CD4-positive, alpha-beta T cell treated with Interferon alpha-2 for 1 hour (primary cell): ENCODE measurements at places on chromosomes 7 and 10.

DNA sequence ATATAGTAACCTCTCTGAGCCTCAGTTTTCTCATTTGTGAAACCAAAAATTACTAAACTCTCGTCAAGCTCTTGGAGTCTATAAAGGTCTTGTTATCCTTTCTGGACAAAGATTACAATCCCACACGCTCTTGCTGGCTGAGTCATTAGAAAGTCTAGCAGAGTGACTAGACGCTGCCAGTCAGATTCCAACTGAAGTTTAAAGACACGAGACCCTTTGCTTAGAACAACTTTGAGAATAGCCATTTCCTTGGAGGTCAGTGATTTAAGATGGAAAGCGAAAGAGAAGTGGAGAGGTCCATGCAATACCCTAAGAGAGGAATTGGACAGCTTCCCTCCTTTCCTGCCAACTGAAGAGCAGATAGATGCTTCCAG is 119.5 kb downstream of the APBB1IP start:
- DNase-seq, result no peak

- no peak for DNase-seq
Observed at GRCh38 chr7:85627791-85628586, 441.1 kb upstream of the SEMA3D start.

GRCh38 chr10:7484456-7485243 is 73.8 kb upstream of the SFMBT2 start:
- DNase-seq, result peak; percentile 67

- DNase-seq, result no peak
Observed at GRCh38 chr7:103793614-103794013, 195.8 kb downstream of the RELN start.

- DNase-seq, result no peak
Observed at GRCh38 chr7:77662869-77663268, 33.4 kb upstream of the RSBN1L start.

- no peak for DNase-seq
Observed at GRCh38 chr7:1539181-1539881, 8.8 kb downstream of the MAFK start.

DNA sequence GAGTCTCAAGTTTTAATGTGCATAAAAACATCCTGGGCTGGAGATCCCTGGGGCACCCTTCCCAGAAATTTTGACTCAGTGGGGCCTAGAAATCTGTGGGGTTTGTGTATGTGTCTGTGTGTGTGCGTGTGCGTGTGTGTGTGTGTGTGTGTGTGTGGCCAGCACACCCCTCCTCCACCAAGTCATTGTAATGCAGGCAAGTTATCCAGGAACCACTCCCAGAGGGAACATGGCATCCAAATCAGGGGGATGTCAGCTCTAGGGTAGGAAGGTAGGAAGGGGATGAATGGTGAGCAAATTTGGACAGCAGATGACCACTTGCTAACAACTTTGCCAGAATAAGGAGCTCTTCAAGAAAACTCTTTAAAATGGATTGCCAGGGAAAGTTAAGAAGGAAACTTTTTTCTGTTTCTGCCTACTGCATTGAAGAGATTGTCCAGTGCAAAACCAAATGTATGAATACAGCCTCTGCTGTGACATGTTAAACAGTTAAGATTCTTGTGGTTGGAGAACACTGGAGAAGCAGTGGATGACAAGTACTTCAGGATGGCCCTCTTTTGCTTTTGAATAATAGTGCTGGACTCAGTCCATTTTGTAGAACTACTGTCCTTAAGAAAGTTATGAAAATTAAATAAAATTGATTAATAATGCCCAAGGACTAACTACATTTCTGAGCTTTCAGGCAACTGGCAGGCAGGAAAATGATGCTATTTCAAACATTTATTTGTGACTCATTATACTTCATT is 12.3 kb downstream of the STAMBPL1 start:
- no peak for DNase-seq

DNA sequence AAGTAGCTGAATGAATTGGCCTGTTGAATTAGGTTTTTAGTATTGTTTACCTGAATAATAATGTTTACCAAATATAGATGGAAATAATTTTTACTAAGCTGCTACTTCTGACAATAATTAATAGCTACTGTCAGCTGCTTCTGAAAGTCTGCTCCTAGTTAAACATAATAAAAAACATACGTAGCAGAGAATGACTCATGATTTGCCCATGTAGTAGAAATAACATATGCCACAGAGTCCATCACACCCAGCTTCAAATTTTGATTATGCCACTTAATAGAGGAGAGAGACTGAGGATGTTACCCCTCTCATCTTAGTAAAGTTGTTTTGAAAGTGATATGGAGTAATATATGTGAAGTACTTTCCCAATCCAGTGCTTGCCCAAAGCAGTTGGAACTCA is 57.6 kb upstream of the MDFIC start:
- no peak for DNase-seq

DNA sequence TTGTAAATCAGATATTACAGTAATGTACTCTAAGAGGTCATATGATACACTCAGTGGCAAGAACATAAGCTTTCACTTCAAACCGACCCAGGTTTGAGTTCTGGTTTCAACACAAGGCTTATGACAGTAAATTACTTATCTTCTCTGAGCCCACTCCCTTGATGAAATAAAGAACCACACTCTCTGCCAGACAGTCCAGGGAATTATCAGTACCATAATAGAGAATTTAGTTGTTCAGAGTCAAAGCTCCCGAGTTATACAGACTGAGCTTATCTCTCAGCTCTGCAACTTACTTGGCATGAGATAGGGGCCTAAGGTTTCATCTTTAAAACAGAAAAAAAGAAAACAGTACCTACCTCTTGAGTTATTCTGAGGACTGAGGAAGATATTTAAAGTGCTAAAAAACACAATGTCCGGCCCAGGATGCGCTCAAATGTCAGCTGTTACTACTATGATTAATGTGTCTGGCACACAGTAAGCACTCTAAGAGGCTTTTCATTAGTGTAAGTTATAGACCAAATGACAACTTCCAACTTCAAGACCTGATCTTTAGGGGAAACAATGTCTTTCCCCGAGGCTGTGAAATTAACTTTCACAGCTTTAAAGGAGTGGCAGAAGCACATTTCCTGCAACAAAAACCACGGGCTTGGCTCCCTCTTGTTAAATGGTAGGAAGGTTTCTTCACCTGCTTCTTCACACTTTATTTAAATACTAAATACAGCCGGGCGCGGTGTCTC is 38.1 kb downstream of the UBE2H start:
- DNase-seq, result peak; percentile 38

DNA sequence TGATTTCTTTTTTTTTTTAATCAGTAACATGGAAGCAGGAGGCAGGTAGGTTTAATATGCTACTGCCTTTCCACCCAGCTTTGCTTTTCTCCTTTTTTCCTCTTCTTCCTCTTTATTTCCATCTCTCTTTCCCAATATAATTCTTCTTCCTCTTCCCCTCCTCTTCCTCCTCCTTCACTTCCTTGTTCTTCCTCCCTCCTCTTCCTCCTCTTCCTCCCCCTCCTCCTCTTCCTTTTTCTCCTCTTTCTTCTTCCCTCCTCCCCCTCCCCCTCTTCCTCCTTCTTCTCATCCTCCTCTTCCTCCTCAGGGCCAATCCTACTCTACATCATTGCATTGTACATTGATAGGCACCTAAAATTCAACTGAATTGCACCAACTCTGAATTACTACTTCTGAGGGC is 11.4 kb downstream of the ZNF503 start:
- DNase-seq, result no peak

- no peak for DNase-seq
Observed at GRCh38 chr7:28484606-28484935, 72.3 kb downstream of the CREB5 start.

DNA sequence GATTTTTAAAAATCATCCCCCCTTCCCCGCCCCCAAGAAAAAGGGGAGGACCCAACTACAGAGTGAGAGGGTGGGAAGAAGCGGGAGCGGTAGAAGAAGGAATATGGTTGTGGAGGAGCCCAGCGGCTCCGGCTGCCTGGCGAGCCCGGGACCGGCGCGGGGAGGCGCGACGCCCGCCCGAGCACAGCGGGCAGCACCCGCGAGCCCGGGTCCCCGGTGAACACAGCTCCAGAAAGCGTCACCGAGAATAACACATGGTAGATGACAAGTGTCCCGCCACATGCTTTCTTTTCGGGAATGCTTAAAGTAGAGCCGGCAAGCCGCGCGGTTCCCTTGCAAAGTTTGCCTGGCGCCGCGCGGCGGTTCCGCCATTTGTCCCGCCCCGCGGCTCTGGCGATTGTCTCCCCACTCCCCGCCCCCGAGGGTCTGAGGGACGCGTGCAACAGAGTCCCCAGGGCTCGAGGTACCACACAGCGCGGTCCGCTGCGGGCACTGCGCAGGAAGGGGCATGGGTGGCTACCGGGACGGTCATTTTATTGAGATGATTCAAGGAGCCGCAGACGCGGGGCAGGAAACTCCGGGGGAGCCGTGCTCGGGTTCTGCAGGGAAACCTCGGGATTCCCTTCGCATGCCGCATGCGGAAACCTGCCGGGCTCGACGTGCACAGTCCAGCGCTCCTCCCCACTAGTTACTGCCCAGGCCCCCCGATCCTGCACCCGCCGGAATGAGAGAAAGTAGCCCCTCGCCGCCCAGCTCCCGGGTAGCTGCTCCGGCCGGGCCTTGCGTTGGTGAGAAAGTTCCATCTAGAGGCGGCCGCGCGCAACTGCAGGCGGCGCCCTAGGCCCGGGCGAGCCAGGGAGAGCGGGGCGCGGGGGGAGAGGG is 781 bp upstream of the GRM8 start:
- DNase-seq, result peak; percentile 41

GRCh38 chr7:36287371-36288241 is 102.1 kb upstream of the ANLN start:
- DNase-seq, result peak; percentile 59

DNA sequence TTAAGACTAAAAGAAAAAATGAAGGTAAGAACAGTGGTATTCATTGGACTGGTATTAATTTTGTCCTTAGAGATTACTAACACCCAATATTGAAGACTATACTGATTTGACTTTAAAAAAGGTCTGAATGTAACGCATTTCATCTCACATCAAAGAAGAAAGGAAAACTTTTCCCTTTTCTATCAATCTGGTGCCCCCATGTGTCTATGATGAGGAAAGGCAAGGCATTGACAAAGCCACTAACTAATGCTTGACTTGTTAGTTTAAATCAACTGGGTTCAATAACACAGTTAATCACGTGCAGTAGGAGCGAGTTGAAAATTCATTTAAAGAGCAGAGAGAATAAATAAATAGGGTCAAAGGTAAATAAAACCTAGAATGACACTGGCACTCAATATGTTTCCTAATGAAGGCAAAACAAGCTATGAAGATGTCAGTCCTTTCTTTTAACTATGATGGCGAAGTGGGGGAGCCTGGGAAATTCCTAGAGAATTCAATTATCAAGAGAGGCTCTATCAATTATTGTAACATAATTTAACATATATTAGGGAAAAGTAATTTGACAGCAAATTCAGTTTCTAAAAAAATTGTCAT is 180.9 kb downstream of the ANK3 start:
- no peak for DNase-seq

GRCh38 chr10:33238643-33239042 is 95.8 kb downstream of the NRP1 start:
- DNase-seq, result no peak

DNA sequence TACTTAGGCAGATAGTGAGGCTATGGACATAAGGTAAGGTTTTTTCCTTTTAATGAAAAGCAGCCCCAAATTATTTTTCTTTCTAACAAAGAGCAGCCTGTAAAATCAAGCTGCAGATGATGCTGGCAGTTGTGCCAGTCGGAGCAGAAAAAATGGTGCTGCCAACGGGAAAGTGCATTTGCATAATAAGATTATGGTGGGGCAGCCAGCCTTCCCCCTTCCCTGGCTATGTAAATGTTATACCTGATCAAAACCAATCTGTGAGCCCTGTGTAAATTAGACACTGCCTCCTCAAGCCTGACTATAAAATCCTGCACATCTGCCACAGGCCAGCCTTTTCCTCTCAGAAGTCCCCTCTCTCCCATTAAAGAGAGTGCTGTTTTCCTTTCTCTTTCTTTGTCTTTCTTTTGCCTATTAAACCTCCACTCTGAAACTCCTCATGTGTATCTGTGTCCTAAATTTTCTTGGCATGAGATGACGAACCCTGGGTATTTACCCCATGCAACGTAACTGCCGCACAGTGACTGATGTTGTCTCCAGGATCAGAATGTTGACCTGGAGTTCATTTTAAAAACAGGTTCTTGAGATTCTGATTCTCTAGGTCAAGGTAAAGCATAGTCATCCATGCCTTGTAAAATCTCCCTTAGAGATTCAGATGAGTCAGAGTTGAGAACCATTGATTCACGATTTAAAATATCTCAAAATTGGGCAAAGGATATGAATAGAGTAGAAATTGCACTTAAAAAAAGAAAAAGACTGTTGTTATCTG is 167.3 kb upstream of the C1GALT1 start:
- no peak for DNase-seq

DNA sequence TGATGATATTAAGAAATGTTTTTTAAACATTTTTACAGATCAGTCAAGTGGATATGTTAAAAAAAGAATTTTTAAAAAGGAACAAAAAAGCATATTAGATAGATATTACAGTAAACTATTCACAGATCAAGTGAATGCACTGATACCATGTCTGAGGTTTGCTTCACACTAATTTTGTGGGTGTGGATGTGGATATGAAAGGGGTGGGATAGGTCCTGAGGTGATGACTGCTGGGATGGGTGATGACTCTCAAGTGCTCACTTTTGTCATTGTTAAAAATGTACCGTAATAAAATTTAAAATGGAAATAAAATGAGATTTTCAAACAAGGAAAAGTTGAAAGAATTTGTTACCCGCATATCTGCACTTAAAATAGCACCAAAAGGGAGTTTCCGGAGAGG is 54.1 kb downstream of the AGMO start:
- no peak for DNase-seq

- no peak for DNase-seq
Observed at GRCh38 chr7:133746847-133747246, 380.3 kb upstream of the LRGUK start.
